ENCODE measurements at places on chromosomes 6 and 20.
A peak's percentile ranks its signal among the peaks of the same experiment; 100 is the strongest.

DNA sequence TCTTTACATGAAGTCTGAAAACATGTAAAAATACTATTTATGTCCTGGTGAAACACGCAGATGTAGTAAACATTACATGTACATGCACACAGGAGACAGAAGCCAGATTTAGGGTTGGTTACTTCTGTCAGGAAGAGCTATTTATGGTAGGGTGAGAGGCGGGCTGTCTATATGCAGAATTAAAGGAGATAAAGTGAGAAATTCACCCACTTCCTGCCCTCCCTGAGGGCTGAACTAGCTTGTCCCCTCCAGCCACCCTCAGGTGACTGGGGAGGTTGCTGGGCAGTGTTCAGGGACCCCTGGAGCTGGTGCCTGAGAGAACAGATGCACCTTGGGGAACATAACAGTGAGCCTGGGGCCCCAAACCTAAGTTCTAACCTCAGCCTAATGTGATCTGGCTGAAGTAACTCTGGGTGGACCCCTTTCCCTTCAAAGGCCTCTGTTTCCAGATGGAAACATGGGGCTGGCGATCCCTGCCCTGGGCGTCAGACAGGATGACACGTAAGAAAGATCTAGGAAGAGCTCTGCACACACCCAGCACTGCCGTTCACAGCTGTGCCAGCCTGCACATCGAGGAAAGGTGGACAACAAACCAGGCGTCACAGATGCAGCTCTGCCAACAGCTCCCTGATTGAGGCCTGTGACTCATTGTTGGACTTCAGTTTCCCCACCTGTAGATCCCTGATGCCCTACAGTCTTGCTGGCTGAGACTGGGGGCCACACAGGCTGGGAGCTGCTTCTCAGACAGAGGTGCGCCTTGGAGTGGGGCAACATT is 1.3 kb downstream of the PI16 start:
- DNase-seq = no peak

DNA sequence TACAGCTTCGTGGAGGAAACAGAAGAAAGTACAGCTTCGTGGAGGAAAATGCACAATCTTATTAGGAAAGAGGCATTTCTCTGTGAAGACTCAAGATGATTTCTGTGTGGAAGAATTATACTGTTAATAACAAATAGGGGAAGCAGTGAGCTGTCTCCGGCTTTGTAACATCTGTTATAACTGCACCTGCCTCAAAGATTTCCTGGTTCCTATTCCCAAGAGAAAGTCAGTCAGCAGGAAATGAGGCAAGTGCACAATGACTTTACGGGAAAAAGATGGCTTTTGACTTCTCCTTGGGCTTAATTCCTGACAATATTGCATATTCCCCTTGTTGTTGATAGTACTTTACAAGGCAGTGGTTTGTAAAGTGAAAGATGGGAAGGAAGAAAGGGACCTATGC is 538.5 kb downstream of the BMP2 start:
- DNase-seq = no peak

- DNase-seq = no peak
Measured at GRCh38 chr6:106702046-106702445, 72.7 kb downstream of the QRSL1 start.

DNA sequence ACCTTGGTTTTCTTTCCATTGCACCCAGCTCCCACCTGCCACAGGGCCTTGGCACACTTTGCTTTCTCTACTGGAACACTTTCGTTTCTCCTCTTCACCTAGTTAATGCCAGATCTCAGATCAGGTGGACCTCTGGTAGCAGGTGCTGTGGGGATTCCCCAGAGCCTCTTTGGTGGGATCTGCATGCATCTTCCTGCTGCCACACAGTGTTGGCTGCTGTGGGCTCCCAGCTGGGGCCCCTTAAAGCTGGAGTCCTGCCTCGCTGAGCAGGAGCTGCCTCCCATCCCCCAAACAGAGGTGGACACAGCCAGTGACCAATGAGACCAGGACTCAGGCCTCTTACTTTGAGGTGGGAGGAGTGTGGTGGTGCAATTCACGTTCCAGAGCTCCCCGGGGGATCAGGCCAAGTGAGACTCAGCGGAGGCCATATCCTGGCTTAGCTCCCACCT is 28.4 kb downstream of the CEBPB start:
- DNase-seq = no peak

DNA sequence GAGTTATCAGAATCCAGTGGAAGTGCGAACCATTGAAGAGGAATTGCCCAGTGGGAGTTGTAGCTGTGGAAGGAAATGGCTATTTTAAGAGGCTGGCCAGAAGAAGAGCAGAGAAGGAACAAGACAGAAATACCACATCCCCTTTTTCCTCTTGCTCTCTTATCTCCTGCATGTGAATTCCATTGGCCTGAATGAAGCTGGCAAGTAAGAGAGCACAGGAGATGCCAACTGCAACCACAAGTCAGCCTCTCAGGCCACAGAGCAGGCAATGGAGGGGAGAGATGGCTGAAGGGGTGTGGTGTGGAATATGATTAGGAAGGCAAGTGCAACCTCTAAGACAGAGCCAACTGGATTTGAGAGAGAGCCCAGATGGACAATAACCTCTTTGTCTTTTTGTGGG is 362.7 kb upstream of the IMPG1 start:
- no peak for DNase-seq

- peak; percentile 40 for DNase-seq
Measured at GRCh38 chr6:144259986-144260385, 25.1 kb upstream of the UTRN start.

GRCh38 chr6:45837541-45838200 is 178.0 kb downstream of the CLIC5 start:
- no peak for DNase-seq

DNA sequence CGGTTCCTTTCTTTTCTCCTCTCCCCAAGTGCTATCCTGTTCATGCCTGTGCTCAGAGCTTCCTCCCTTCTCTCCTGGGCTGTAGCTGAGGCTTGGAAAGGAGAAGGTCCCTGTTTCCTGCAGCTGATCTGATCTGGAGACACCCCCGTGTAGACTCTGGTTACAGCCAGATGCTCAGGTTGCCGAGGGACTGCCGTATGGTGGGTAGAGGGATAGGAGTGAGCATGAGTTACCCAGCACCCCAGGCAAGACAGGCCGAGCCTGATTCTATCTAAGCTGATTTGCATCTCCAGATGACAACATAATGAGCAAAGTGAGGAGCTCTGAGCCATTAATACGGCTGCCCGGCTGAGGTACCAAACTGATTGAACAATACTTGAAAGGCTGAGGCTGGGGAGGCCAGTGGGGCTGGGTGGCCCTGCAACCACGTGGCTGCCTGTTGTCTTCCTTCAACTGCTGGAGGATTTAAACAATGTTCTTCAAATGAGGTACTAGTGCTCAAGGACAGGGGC is 91.8 kb downstream of the ASXL1 start:
- DNase-seq = no peak

DNA sequence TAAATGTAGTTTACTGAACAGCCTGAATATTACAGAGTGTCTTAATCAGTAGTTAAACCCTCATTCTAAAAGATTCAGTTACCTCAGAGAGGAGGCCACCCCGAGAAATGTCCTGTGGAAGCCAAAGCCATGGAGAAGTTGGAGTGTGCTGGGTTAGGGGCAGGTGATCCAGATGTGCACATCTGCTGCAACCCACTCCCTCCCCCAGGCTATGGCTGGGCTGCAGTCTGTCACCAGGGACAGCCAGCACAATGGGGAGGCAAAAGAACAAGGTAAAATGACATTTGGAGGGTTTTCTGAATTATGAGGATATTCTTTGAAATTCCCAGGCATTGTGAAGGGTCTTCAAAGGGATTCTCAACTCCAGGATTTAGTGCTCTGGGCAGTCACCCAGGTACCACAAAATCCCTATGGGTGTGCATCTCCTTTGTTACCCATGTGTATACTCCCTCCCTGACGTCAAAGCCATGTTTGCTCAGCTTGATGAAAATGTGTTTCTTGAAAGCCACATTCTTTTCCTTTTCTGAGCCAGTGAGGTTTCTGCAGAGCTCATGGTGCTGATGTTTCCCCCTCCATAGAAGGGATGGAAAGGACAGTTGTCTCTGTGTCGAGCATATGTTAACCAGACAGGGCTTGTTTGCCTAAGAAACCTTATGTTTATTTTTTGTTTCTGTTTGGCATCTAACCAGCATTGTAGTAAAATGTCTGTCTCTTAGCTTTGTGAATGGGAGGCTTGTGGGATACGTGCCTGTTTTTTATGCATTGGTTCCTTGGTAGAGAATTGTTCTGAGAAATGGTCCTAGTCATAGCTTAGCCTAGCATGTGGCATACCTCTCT is 212.3 kb upstream of the TBX18 start:
- DNase-seq = no peak

- peak; percentile 59 for DNase-seq
Measured at GRCh38 chr20:45629496-45630100, at the start of gene WFDC10A. TSS of gene WFDC10A (plus strand) at chr20:45629739. CDS start at chr20:45629814, 75 bp downstream.

GRCh38 chr6:41623330-41623729 is 14.9 kb upstream of the MDFI start:
- no peak for DNase-seq

DNA sequence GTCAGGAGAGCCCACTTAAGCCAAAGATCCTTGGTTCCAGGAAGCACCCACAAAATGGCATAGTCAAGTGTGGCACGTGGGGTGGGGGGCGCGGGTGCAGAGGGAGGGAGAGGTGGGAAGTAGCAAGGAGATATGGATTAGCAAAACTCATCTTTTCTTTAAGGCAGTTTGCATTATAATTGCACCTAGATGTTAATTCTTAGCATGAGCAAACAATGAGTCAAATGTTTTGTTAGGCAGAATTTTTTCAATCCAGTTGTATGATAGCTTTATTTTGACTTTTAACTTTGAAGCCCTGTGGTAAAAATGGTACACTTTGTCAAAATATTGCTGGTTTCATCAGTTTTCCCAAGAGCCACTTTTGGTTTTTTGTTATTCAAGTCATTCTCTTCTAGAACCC is 15.0 kb downstream of the SCAND1 start:
- no peak for DNase-seq

GRCh38 chr6:112744827-112745226 is 397.7 kb downstream of the RFPL4B start:
- no peak for DNase-seq

DNA sequence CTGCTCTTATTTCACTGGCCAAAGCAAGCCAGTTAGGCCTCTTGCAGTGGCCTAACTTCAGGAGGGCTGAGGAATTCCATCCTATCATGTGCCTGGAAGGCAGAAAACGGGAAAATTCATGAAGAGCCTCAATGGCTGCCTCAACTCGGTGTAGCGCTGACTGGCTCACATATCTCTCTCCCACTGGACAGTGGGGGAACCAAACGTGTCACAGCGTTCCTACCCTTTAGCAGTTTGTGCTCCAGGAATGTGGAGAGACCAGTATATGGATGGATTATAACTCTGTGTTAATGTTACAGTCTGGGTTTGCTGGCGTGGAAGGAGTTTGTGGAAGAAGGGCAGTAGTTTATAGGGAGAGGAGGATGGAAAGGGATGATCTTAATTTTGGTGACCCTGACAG is 11.8 kb upstream of the C2 start:
- no peak for DNase-seq

GRCh38 chr6:4464638-4465037 is 311.6 kb upstream of the CDYL start:
- no peak for DNase-seq

DNA sequence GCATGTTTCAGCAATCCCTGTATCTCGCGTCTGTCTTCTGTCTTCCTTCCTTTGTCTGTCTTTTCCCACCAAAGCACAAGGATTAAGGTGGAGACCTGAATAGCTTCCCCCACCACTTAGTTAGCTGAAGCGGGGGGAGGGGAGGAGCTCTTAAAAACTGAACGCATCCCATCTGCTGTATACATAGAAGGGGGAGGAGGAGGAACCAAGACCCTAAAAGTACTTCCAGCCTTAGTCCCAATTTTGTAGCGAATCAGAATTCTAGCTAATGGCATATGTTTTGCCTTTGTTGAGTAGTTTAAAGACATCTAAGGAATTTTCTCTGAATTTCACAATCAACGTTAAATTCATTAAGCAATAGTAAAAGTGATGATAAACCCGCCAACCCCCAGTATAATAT is 47.9 kb downstream of the GNAS start:
- no peak for DNase-seq

- no peak for DNase-seq
Measured at GRCh38 chr20:61203320-61203719, 48.7 kb upstream of the CDH4 start.

GRCh38 chr6:50966532-50966931 is 147.9 kb downstream of the TFAP2B start:
- DNase-seq = no peak

- DNase-seq = no peak
Measured at GRCh38 chr20:998231-998830, 3.8 kb downstream of the RSPO4 start.

- DNase-seq = no peak
Measured at GRCh38 chr20:52446421-52447224, 255.0 kb upstream of the ZFP64 start.

- no peak for DNase-seq
Measured at GRCh38 chr20:7348253-7348652, 580.8 kb downstream of the BMP2 start.

DNA sequence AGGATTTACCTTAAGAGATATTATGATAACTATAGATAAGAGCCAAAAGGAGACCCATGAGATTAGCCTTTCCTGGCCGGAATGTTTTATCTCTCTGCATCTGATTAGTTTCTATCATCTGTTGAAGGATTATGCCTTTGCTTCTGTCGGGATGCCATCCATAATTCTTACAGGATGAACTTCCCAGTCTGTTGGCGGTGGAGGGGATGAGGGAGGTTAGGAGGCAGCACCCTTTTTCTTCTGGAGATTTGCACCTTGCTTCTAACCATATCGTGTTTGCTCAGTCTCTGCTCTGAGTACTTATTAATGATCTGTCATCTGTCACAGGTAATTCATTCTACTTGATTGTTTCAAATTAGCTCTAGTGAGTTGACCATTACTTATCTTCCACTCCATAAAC is 292.1 kb downstream of the KHDC1L start:
- no peak for DNase-seq

DNA sequence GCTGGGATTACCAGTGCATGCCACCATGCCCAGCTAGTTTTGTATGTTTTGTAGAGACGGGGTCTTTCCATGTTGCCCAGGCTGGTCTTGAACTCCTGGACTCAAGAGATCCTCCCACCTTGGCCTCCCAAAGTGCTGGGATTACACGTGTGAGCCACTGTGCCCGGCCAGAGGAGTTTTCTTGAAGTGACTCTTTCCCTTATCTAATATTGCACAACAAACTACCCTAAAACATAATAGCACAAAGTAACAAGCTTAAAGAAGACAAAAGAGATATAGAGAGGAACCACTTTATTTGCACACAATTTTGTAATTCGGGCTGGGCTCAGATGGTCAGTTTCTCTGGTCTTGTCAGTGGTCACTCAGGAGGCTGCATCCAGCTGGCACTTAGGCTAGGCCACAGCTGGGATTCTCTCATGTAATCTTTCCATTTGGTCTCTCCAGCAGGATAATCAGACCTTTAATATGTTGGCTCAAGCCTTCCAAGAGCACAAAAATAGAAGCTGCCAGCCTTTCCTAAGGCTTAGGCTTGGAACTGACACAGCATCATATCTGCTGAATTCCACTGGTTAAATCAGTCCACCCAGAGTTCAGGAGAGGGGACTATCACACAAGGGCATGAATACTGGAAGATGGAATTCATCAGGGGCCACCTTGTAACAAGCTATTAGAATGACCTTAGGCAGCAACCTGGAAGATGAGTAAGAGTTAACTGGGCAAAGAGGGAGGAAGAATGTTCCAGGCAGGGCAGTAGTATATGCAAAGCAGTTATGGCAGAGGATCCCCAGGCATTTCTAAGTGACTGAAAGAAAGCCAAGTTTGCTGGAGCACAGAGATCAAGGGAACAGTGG is 56.7 kb upstream of the PNRC1 start:
- DNase-seq = peak; percentile 33
